Vagina (tissue), 2 donors: ENCODE measurements at places on chromosomes 1 and 21. TPM values are rescaled to one million over a fixed set of nuclear protein-coding genes. Genes with fewer than 3 reads are reported as not detected.

Gene PRAMEF15
- total RNA-seq, result not detected

GRCh38 chr1:118947790-118948189 is 40.4 kb downstream of the TBX15 start:
- H3K36me3 ChIP-seq, result no peaks in the 10 kb centered on the region
- H3K27me3 ChIP-seq, result no peaks in the 10 kb centered on the region
- no peak overlapping the region for H3K27ac ChIP-seq
- DNase-seq, result no peak

DNA sequence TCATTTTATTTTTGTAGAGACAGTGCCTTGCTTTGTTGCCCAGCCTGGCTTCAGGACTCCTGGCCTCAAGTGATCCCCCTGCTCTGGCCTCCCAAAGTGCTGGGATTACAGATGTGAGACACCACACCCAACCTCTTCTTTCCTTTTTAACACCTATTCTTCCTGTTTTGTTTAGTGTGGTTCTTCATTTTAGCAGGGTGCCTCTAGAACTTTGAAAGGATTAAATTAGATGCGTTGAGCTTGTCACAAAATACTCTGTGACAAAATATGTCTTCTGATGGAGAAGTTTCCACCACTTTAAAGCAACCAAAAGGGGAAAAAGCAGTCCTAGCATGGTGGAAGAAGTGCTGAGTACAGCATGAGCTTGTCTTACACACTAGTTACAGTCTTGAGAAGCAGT is 42.0 kb downstream of the CDC14A start:
- no peaks in the 10 kb centered on the region for H3K36me3 ChIP-seq
- H3K27ac ChIP-seq, result no peak overlapping the region
- DNase-seq, result no peak

Gene OPTC
- total RNA-seq, result not detected

DNA sequence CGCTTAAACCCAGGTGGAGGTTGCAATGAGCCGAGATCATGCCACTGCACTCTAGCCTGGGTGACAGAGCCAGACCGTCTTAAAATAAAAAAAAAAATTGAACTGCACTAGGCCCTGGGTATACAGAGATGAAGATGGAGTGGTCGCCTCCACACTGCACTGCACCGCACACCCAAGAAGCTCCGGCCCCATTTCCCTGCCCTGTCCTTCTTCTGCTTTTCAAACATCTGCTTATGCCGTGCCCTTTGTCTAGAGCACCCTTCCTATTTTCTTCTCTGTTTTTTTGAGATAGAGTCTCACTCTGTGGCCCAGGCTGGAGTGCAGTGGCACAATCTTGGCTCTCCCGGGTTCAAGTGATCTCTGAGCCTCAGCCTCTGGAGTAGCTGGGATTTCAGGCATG is 17.4 kb downstream of the IQGAP3 start:
- H3K4me3 ChIP-seq, result no peak overlapping the region
- no peaks in the 10 kb centered on the region for H3K4me1 ChIP-seq
- H3K27ac ChIP-seq, result no peak overlapping the region
- no peak for DNase-seq
- no peaks in the 10 kb centered on the region for H3K36me3 ChIP-seq
- no peaks in the 10 kb centered on the region for H3K27me3 ChIP-seq

Gene PIK3CD
- 13.0 TPM for total RNA-seq

Gene IFNLR1
- total RNA-seq, result 1.7 TPM

DNA sequence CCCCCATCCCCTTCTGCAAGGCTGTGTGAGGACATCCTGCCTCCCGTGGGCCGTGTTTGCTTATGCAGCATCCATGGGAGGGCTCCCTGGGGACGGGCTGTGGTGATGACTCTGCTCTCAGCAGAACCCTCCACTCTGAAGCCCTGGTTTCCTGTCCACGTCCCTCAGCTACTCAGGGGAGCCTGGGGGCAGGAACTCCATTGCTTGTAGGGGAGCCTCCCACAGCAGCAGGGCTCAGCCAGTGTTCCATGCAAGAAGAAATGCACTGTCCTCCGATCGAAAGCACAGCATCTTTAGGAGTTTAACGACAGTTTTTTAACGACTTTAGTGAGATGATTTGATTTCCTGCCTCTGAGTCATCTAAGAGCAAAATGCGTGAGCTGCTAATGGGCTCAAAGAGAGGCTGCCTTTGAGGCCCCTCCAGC is 8.3 kb upstream of the KCNAB2 start:
- no peaks in the 10 kb centered on the region for H3K4me1 ChIP-seq
- no peak for DNase-seq
- H3K27ac ChIP-seq, result no peak overlapping the region
- H3K27me3 ChIP-seq, result no peaks in the 10 kb centered on the region
- no peak overlapping the region for H3K4me3 ChIP-seq

- peak overlapping the region; percentile 89 for H3K27ac ChIP-seq
- H3K36me3 ChIP-seq, result no peaks in the 10 kb centered on the region
- no peak for DNase-seq
- H3K27me3 ChIP-seq, result no peaks in the 10 kb centered on the region
These were observed 4.6 kb downstream of the IFFO2 start for GRCh38 chr1:18951818-18952391.

DNA sequence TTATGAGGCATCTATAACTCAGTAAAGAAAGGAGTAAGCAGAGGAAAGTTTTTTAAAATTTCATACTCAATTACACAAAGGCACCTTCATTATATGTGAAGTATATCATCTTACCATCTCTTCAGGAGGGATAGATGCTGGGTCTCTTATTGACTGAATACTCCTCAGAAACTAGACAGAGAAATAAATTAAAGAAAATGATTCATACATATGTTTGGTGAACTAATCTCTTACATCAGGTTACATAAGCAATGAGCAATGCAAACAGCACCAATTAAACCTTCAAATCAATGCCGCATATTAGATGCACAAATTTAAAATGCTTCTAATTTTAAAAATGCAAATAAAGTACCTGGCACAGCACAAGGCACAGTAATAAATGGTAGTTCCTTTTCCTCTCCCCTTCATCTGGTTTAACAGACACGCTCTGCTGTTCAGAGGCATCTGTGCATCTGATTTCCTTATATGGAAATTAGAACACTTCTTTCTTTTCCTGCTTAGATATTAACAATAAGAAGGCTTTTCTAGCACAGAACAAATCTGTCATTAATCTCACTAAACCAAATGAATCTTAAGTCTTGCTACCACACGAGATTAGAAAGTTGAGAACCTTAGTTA is 20.0 kb downstream of the SCYL3 start:
- H3K4me3 ChIP-seq, result no peak overlapping the region
- H3K36me3 ChIP-seq, result no peaks in the 10 kb centered on the region
- no peaks in the 10 kb centered on the region for H3K4me1 ChIP-seq
- DNase-seq, result no peak
- no peak overlapping the region for H3K27ac ChIP-seq
- H3K27me3 ChIP-seq, result no peaks in the 10 kb centered on the region

Gene CLCNKA
- total RNA-seq, result 0.25 TPM

DNA sequence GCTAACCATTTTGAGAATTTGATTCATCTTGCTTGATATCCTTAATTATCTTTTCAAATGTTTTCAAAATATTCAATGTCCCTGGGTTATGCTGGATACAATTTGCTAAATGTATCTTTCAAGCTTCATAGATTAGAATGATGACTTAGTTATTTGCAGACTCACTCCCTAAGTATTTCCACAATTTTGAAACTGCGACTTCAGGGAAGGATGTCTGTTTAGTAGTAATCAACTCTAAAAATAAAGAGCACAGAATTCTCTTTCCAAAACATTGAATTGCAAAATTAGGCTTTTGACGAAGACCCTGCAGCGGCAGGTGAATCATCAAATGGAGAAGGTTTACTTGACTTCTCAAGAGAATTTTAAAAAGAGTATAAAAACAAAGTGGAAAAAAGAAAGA is 14.2 kb downstream of the RGS1 start:
- no peaks in the 10 kb centered on the region for H3K27me3 ChIP-seq
- no peaks in the 10 kb centered on the region for H3K4me1 ChIP-seq
- no peak overlapping the region for H3K27ac ChIP-seq
- H3K4me3 ChIP-seq, result no peak overlapping the region

GRCh38 chr1:42993502-42994136 is 35.0 kb upstream of the SLC2A1 start:
- H3K36me3 ChIP-seq, result no peaks in the 10 kb centered on the region
- H3K4me1 ChIP-seq, result no peaks in the 10 kb centered on the region
- no peak overlapping the region for H3K4me3 ChIP-seq
- H3K27me3 ChIP-seq, result no peaks in the 10 kb centered on the region
- H3K27ac ChIP-seq, result no peak overlapping the region

- no peaks in the 10 kb centered on the region for H3K27me3 ChIP-seq
- peaks cover 17% of the 10 kb centered on the region for H3K4me1 ChIP-seq
- no peak overlapping the region for H3K27ac ChIP-seq
- H3K36me3 ChIP-seq, result no peaks in the 10 kb centered on the region
- no peak for DNase-seq
These were observed 92.1 kb upstream of the POU3F1 start for GRCh38 chr1:38138498-38139233.

Gene PLA2G5
- total RNA-seq, result 2.7 TPM

Gene ADORA3
- 5.2 TPM for total RNA-seq
